BJ (cell line): ENCODE measurements at places on chromosomes 13 and 19. TPM values are rescaled to one million over a fixed set of nuclear protein-coding genes. Genes with fewer than 3 reads are reported as not detected.

DNA sequence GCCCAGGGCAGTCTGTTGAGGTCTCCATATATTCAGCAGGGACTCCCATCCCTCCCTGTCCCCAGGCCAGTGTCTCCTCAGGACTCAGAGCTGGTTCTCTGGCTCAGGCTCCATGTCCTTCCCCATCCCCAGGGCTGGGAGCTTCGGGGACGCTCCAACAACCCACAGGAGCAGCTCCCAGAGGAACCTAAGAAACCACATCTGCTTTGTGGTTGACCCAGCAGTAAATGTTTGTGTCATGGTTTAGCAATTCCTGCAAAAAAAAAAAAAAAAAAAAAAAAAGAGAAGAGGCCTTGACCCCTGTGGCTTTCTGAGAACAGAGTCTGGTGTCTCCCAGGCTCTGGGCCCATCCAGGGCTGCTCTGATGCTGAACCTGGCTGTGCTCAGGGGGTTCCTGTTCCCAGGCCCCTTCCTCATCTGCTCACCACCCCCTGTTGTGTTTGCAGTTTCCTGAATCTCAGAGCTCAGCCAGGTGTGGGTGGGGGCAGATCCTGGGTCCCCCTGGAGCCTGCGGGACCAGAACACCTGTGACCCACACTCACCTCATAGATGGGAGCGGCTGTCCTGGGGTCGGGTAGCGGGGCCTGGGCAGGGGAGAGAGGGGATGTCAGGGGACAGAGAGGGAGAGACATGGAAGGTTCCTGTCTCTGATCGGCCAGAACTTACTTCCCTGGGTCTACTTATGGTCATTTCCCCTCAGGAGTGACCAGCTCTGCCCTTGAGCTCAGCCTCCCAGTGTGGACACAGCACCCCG is 25.2 kb upstream of the CEACAM1 start:
- peak; percentile 67 for DNase-seq

Gene SLITRK6
- 0.31 and 0.80 TPM in 2 replicates for polyA plus RNA-seq

Gene IL4I1
- polyA plus RNA-seq = 0.12 and 0.32 TPM in 2 replicates

DNA sequence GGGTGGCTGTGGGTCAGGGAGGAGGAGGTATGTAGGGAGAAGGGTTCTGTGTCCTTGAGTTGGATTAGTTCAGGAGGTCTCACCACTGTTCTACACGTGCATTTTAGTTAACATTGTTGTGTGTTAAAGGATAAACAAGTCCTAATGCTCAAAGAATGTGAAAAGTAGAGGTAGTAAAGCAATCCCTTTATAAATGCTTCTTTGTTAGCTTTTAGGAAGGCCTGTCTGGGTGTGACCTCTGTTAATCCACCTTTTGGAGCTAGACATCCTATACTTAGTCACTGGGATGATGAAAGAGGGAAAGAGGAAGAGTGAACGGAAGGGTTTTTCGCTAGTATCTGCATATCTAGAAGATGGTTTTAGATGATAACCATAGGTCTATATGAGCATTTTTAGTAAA is 42.2 kb upstream of the FLT1 start:
- DNase-seq = no peak

GRCh38 chr13:28320209-28320608 is 174.7 kb downstream of the FLT1 start:
- no peak for DNase-seq

DNA sequence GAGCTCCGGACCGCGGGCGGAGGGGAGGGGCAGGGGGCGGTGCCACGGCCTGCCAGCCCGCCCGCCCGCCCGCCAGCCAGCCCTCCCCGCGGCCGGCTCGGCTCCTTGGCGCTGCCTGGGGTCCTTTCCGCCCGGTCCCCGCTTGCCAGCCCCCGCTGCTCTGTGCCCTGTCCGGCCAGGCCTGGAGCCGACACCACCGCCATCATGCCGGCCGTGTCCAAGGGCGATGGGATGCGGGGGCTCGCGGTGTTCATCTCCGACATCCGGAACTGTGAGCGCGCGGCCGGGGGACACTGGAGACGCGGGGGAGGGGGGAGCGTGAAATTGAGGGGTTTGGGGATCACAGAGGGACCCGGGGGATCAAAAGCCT is at the start of gene AP2A1:
AP2A1 (plus strand) TSS at position 72 of the 370 bp plus-strand sequence; CDS start at position 205, 133 bp downstream.
- DNase-seq = no peak

Gene CFAP97D2
- polyA plus RNA-seq = not detected in 2 replicates

GRCh38 chr13:52344108-52344507 is 61.9 kb downstream of the THSD1 start:
- DNase-seq = no peak

Gene C19orf38
- polyA plus RNA-seq = 0.20 and 0.26 TPM in 2 replicates

DNA sequence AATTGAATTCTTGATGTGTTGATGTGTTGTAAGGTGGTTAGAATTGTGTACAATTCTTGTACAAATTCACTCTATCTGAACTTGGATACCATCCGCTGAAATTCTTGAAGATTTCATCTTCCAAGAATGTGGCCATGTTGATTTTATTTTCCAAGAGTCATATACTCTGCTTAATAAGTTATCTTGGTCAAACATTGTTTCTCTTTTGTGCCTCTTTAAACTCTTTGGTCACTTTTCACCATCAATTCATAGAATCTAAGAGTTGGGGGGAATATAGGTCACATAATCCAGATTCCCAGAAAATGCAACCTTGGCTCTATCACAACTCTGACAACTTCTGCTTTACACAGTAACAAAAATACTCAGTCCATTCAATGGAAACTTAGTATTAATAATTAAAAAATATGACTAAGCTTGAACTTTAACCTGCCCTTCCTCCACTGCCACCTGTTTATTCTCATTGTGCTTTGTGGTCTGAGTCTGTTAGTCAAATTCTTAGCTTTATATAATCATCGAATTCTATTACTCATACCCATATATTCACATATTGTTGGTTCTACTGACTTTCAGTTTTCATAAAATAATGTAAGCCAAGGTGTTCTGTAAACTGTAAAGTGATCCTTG is 373.2 kb downstream of the LMO7 start:
- no peak for DNase-seq

Gene KIR2DL3
- not detected in 2 replicates for polyA plus RNA-seq

GRCh38 chr19:14528419-14529253 is 758 bp upstream of the TECR start:
- no peak for DNase-seq

DNA sequence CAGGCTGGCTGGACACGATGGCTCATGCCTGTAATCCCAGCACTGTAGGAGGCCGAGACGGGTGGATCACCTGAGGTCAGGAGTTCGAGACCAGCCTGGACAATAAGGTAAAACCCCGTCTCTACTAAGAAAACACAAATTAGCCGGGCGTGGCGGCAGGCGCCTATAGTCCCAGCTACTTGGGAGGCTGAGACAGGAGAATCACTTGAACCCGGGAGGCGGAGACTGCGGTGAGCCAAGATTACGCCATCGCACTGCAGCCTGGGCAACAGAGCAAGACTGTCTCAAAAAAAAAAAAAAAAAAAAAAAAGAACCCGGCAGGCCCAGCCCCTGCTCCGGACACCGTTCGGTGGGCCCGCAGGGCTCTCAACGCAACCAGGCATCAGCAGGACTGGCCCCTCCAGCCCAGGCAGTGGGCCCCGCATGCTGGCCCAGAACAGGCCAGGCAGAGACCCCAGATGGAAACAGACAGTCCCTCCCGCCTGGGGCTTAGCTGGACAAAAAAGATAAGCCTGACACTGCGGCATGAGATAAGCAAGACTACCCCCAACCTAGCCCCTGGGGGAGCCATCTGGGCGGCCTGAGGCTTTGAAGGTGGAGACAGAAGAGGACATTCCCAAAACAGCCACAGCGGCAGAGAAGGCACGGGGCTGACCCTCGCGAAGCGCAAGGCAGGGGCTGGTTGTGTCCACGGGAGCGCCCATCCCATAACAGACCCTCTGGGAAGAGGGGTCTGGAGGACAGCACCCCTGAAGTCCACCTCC is 11.6 kb downstream of the REXO1 start:
- no peak for DNase-seq

DNA sequence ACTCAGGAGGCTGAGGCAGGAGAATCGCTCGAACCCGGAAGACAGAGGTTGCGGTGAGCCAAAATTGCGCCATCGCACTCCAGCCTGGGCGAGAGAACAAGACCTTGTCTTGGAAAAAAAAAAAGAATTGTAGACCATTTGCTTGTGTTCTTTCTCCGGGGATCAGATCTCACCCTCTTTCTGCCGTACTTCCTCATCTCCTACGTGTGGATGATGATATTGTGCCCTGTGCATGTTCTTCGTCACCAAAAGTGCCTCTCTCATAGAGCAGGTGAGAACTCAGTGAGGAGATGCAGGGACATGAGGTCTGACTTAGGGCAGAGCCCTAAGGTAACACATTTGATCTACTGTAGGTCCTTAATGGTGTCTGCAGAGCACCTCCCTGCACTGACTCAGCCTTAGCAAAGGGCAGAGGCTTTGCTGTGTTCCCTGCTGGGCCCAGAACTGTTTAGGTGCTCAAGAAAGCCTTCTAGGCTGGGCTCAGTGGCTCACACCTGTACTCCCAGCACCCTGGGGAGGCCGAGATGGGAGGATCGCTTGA is 1.3 kb downstream of the APOC2 start:
- DNase-seq = no peak

DNA sequence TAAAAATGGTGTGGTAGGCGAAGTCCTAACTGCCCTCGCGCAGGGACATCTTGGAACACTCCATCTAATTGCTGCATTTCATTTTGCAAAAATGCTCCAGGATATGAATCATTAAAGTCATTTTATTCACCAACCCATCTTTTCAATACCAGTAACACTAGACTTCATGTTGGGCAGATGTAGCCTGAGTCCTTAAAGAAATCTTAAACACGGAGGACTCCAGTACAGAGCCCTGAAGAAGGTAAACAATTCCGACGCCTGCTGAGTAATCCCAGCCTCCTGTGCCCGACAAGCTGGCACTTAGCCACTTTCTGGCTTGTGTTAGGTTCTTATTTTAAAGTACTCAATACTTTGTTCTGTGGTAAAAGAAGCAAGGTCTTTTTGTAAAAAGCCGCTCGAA is 58.0 kb upstream of the IRS2 start:
- DNase-seq = no peak

DNA sequence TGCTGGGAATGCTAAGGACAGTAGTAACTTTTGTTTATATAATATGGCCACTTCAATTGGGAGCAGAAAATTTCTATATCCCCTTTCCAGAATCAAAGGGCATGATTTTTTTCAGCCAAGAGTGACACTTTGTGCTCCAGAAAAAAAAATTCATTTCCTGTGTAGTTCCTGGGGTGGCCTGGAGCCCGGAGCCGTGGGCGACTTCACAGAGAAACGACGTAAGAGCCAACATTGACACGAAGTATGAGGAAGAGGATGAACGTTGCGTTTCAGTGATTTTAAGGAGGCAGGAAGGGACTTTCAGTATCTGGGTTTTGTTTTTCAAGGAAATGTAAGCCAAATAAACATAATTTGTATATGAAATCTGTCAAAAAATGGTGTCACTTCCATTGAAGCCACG is 187.6 kb downstream of the STK24 start:
- DNase-seq = no peak

Gene GPI
- polyA plus RNA-seq = 159 and 262 TPM in 2 replicates

GRCh38 chr19:53195265-53195903 is 2.2 kb upstream of the ZNF665 start:
- DNase-seq = no peak

Gene NLRP4
- polyA plus RNA-seq = not detected in 2 replicates

DNA sequence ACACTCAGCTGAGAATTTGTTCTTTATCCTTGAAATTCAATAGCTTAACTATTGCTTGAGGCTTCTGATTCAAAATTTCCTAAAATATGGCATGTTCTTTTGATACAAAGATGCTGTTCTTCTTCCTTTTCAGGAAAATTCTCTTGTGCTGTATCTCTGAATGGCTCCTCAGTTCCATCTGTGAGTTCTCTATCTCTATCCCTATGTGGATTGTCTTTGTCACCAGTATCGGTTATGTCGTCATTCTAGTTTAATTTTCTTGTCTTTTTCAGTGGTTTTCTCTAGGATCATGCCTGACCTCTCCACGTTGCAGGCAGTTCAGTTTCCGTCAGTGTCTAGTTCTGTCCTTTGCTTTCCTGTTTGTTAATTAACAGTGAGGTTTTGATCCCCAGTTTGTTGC is 104.6 kb upstream of the GJB6 start:
- no peak for DNase-seq

DNA sequence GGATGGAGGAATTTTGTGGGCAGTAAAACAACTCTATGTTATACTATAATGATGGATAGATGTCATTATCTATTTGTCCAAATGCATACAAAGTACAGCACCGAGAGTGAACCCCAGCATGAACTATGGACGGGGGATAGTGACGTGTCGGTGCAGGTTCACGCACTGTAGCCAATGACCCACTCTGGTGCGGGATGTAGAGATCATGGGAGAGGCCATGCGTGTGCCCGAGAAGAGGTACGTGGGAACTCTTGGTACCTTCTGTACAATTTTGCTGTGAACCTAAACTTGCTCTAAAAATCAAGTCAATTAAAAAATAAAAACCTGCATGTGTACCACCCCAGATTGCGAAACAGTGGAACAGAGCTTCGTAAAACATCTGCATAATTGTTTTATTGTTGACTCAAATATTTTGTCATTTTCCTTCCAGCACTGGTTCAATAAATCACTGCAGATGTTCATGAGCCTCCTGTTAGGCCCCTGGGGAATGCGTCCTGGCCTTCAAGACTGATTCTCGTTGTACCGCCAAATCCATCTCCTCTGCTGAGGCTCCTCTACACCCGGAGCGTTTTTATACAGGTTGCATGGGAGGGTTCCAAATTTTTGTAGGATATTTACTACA is 30.9 kb downstream of the COL4A1 start:
- no peak for DNase-seq

DNA sequence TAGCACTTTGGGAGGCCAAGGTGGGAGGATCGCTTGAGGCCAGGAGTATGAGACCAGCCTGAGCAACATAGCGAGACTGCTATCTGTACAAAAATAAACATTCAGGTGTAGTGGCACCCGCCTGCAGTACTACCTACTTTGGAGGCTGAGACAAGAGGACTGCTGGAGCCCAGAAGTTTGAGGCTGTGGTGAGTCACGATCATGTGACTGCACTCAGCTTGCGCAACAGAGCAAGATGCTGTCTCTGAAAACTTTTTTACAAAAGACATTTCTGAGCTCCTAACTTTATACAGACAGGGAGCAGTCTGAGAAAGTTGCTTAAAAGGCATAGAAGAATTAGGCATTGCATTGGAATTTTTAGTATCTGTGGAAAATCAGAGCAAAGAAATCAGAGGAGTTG is 10.4 kb upstream of the TBC1D4 start:
- no peak for DNase-seq

- peak; percentile 85 for DNase-seq
Measured at GRCh38 chr13:65959305-65959704, 1270.8 kb downstream of the PCDH9 start.

Gene ZNF575
- 0.09 and 0.33 TPM in 2 replicates for polyA plus RNA-seq

DNA sequence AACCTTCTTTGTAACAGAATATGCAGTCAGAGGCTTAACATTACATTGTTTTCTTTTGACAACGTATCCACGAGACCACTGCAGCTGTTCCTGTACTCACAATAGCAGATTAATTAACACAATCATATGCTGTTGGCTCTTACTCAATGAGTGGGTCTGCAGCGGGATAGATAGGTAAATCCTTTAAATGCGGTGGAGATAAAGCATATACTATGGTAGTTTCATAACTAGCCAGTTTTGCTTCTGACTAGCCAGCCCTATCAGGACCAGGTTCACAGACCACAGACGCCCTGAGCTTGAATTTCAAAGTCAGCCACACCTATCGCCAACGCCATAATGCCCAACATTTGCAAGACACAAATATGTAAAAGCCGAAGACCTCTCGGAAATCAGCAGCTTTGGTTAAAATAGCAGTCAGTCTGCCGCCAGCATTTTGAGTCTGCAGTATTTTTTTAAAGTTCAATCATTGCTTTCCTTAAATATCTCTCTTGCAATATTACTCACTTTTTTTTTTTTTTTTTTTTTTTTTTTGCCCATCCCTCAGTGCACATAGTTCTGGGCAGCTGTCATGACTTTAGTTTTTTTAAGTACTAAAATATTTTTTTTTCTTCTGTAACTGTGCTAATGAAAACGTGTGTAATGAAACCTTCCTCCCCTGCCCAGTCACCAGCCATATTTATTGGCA is 120.5 kb downstream of the ZNF536 start:
- DNase-seq = no peak

Gene MISP3
- polyA plus RNA-seq = 0.39 and 0.58 TPM in 2 replicates
